Daoy (cell line): ENCODE measurements at places on chromosomes 6 and 20.
A peak's percentile ranks its signal among the peaks of the same experiment; 100 is the strongest.

DNA sequence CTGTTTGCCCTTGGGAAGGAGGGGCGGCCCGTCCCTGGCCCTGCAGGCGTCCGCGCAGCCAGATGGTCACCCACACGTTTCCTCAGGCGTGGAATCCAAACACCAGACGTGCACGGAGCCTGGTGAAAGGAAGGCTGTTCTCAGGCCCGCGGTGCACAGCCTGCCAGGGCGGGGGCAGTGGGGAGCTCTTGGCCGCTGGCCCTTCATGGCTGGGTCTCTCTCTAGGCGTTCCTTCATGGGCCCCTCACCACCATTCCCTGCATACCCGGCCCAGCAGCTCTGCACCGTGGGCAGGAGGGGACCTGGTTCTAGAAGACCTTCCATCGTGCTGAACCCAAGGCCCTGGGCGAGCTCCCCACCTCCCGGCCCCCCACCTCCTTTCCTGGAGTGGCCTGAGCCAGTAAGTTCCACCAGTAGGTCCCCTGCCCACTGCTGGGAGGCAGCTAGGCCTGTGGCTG lies 30.4 kb upstream of the SMOC2 start:
- DNase-seq: no peak

GRCh38 chr20:50229156-50229607 lies 38.6 kb downstream of the CEBPB start:
- DNase-seq: no peak

GRCh38 chr6:41798901-41799558 lies 11.5 kb downstream of the TOMM6 start:
- no peak for DNase-seq

- no peak for DNase-seq
These were observed 165.2 kb upstream of the TOP1 start for GRCh38 chr20:40863355-40863919.

DNA sequence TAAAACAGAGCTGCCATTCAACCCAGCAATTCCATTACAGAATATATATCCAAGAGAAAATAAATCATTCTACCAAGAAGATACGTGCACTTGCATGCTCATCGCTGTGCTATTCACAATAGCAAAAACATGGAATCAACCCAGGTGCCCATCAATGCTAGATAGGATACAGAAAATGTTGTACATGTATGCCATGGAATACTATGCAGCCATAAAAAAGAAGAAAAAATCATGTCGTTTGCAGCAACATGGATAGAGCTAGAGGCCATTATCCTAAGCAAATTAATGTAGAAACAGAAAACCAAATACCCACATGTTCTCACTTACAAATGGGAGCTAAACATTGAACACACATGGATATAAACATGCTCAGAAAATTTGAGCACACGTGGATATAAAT lies 633.1 kb upstream of the CITED2 start:
- no peak for DNase-seq

DNA sequence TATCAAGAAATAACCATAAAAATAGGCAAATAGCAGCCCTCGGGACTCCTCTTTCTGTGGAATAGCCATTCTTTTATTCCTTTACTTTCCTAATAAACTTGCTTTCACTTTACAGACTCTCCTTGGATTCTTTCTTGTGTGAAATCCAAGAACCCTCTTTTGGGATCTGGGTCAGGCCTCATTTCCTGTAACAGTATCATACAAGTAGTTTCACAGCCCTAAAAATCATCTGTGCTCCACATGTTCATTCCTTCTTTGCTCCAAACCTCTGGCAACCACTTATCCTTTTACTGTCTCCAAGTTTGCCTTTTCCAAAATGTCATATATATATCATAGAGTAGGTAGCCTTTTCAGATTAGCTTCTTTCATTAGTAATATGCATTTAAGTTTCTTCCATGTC lies 13.5 kb upstream of the NT5E start:
- DNase-seq: peak; percentile 56

- no peak for DNase-seq
These were observed 15.9 kb upstream of the FYN start for GRCh38 chr6:111888928-111889695.

DNA sequence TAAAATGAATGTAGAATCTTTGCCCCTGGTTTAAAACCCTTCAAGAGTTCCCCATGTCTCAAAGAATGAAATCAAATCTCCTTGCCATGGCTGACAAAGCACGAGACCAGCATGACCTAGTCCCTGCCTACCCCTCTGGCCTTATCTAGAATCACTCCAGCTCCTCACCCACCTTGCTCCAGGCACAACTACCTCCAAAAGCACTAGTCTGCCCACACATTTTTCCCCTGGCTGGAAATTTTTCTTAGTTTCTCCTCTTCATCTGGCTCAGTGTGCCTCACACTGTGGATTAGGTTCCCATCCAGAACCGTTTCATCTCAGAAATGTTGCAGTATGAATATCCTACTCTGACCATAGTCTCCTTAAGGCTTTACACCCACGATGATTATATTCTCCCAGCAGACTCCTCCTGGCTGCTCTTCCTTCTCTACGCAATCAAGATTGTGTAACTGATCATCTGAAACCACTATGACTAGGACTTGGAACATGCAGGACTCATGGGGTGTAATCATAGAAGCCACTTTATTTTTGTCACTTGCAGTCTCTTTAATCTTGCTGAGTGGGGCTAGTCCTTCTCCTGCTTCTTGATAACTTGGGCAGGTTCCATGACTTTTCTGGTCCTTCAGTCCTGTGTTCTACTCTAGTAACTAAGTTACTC lies 7.8 kb upstream of the MRS2 start:
- DNase-seq: peak; percentile 28

DNA sequence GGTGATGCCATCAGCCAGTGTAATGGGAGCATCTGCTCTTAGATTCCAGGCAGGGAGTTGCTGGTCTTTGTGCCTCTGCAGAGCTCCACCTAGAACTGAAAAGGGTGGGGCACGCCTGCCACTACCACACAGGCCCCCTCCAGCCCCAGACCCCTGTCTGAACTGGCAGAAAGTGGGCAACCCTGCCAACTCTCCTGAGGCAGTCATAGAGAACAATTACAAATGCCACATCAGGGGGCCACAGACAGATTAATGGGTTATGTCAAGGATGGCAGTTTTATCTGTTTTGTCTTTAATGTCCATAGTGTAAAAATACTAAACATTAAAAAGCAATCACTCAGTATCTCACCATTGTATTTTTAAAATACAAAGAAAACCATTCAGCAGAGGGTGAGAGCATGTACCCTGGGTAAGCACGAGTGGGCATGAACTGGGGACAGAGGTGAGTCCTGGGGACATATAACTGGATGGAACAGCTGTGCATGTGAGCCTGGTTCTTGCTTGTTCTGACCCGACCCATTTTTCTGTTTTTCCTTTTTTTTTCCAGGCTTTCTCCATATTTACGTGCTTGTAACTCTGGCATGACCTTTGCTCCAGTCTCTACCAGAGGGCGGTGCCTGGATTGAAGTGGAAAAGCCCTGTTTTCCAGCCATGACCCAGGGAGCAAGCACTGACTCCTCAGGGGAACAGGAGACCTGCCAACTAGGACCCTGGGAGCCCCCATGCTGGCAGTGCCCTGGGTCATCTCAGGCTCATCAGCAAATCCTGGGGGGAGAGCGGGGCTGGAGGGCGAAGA lies 8.2 kb downstream of the TRAF3IP2 start:
- no peak for DNase-seq

DNA sequence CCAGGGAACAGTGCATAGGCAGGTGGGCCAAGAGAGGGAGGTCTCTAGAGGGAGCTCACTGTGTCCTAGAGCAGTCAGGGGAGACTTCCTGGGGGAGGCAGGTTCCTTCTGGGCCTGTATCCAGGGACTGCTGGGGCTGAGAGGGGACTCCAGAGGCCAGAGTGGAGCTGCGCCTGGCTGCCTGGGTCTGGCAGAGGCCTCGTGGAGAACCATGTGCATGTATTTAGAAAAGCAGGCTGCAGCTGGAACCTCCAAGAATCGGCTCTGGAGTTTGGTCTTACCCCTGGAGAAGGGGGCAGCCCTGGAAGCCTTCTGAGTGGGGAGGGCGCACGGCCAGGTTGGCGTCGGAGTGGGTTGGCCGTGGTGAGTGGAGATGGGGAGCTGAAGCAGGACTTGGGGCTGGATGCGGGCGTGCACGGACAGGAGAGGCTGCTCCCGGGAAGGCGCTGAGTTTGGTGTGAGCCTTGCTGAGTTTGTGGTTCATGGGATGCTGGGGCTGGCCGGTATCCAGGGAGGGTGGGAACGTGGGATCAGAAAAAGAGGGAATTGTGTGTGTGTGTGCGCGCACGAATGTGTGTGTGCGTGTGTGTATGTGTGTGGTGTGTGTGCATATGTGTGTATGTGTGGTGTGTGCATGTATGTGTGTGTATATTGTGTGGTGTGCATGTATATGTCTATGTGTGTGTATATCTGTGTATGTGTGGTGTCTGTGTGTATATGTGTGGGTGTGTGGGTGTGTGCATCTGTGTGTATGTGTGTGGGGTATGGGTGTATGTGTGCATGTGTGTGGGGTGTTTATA lies 10.8 kb downstream of the VSTM2L start:
- no peak for DNase-seq

GRCh38 chr6:119259027-119259426 lies 90.5 kb downstream of the MAN1A1 start:
- no peak for DNase-seq

GRCh38 chr20:36904690-36905089 lies 28.8 kb downstream of the TLDC2 start:
- no peak for DNase-seq

- no peak for DNase-seq
These were observed 15.2 kb downstream of the MAP1LC3A start for GRCh38 chr20:34573541-34574300.

DNA sequence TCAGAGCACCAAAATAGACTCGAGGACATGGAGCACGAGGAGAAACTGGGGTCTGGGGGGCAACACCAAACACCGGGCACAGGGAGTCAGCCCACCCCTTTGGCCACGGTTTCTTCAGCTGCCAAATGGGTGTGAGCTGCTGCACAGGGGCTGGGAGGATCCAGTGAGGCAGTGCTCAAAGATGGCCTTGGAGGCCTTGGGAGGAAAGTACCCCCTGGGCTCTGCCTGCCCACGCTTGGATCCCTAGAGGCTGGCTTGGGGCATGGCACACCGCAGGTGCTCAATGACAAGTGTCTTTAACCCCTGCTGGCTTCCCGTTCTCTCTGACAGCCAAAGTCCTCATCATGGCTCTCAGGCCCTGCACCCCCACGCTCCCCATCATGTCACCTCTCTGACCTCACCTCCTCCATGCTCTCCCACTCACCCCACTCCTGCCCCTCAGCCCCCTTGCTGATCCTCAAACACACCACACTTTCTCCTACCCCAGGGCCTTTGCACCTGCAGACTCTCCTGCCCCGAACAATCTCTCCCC lies 190.3 kb downstream of the ANKRD60 start:
- no peak for DNase-seq

GRCh38 chr6:25637960-25638434 lies 14.0 kb upstream of the SCGN start:
- no peak for DNase-seq

DNA sequence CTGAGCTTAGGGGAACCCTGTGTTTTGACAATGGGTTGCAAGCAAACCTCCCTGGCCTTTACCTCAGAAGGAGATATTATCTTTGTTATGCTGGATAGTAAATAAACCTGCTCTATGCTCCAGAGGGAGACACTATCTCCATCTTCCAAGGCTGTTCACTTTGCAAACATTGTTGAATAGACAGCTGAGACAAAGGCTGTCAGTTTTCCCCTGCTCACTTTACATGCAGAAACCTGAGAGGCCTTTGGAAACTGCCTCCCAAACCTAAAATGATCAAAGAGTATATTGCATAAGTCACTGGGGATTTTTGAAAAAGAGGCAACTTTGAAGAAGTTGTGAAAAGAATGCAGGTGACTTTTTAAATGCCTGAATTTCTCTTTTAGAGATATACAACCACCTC lies 61.6 kb downstream of the MRAP2 start:
- DNase-seq: no peak

GRCh38 chr6:8334113-8334512 lies 101.2 kb downstream of the SLC35B3 start:
- no peak for DNase-seq

DNA sequence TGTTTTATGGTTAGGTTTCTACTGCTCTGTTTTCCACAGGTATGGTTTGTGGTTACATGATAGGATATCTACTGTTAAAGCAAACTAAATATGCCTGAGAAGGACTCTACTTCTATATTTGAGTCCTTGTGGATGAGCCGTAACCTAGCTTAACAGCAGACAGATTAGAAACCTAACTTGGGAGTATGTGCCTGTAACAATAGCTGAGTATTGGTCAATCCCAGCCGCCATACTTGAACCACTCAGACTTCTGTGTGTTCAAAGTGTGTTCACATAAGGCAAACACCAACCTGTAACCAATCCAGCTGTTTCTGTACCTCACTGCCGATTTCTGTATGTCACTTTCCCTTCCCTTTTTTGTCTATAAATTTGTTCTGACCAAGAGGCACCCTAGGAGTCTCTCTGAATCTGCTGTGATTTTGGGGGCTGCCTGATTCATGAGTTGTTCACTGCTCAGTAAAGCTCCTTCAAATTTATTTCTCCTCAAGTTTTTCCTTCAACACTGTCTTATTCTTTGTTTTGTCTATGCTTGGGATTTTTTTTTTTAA lies 37.1 kb downstream of the PHF3 start:
- no peak for DNase-seq

GRCh38 chr20:38270869-38271605 lies 10.5 kb upstream of the KIAA1755 start:
- DNase-seq: peak; percentile 92

DNA sequence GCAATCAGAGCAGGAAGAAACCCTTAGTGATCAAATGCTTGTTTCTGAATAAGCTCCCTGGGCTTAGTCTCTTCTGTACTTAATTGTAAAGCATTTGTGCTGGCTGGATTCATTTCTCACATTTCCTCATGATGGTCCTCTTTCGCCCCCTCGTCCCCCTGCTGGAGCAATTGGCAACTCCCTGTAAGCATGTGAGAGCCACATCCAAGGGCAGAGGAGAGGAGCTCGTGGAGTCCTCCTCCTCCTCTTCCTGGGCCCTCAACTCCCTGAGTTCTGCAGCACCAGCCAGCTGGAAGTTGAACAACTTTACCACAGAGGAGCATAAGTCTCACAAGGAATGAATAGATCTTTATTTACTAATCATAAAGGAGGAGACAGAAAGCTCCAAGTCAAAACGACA lies 12.6 kb downstream of the ANKEF1 start:
- no peak for DNase-seq

DNA sequence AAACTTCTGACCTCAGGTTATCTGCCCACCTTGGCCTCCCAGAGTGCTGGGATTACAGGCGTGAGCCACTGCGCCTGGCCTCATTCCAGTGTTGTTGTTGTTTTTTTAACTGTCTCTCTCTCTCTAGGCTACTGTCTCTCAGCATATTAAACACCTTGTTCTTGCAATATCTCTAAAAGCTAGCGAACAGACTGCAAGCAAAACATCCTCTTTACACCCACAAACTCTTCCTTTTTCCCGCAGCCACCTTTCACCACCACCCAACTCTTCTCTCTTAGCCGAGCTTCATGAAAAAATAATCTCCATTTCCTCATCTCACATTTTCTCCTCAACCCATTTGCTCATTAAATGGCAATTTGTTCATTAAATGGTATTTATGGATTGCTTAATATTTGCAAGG lies 45.5 kb downstream of the SGK1 start:
- no peak for DNase-seq

DNA sequence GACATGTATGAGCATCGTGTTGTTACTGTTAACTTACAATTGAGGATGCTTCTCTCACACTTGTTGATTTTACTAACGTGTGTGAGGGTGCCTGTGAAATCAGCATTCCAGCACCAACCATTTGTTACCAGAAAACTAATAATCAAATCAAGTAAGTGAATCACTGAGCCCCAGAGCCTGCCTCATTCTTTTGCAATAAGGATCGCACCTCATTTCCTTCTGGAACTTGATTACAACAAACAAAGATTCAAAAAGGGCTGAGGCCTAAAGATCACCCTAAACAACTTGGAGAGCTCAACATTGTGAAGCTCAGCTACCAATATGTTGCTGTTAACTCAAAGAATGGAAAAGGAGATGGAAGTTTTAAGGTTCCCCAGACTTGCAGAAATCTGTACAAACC lies 274.7 kb downstream of the TFAP2A start:
- no peak for DNase-seq
